ENCODE measurements at places on chromosomes 6 and 20.

- no peak for DNase-seq
These were observed 6.9 kb upstream of the PREP start for GRCh38 chr6:105409734-105410133.

- no peak for DNase-seq
These were observed 5.6 kb downstream of the BAG2 start for GRCh38 chr6:57177545-57178265.

GRCh38 chr6:132977413-132977812 lies 163.0 kb downstream of the RPS12 start:
- DNase-seq = no peak

- no peak for DNase-seq
These were observed 83.1 kb downstream of the VEGFA start for GRCh38 chr6:43853066-43853650.

- no peak for DNase-seq
These were observed 6.6 kb downstream of the TREML2 start for GRCh38 chr6:41194386-41194785.

DNA sequence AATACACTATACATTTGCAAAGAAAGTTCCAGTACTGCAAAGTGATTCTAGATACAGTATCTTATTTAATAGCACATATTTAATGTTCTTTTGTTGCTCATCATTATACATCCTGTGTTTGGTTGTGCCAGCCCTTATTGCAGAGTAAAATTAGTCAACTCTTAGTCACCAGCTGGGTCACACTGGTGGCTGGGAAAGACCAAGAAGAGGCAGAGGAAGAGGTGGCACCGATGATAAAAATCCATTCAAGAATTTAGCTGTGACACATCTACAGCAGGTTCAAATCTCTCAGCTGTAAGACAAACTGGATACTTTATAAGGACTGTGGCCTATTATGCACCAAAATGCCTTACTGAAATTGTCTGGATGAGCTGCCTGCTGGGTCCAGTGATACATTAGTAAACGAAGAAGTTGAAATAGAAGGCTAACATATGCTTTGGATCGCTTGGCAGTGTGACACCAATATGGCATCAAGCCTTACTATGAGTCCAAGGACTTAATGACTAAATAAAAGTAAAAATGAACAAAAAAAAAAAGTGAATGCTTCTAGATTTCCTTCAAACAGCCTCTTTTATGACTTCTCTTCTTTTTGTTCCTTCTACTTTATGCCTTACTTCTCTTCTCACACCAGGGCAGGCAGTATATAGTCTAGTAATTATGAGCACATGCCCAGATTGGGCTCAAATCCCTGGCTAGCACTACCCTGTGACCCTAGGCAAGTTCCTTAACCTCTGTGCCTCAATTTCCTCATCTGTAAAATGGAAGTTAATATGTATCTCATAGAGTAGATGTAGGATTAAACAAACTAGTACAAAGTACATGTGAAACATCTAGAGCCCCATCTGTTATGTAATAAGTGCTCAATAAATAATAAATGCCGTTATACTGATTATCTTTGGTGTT lies 29.4 kb upstream of the RNF8 start:
- peak; percentile 32 for DNase-seq

DNA sequence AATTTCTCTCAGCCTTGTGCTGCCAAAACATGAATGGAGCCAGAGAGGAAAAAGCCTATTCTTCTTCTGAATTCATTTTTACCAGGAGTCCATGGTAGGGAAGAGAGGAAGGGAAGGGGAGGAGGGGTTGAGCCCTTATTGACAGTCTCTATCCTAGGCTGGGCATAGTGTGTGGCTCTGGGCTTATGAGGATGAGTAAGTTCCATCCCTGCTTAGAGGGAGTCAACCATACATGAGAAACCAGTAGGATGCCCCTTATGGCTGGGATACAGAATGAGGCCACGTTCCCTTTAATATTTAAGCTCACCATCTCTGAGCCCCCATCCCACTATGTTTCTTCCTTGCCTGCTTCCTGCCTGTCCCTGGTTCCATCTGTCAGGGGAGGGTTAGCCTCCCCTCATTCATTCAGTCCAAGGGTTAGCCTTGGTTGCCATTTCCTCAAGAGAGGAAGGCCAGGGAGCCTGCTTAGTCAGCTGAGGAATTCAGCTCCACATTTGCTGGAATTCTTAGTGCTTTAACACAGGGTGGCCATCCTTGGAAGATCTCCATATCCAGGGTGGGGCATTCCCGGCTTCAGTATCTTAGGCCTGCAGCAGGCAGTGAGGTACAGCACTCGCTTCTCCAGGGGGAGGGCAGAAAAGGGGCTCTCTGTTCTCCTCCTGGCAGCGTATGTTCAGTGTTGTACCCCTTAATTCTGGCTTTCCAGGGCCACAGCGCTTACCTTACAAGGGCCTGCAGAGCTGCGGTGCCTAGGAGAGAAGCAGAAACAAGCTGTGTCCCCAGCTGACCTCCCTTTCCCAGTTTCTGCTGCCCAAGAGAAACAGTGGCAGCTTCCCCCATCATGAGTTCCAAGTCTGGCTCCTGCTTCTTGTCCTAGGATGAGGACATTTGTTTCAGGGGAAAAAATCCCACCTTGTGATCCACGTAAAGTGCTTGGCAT lies 12.5 kb downstream of the SIRT5 start:
- no peak for DNase-seq

DNA sequence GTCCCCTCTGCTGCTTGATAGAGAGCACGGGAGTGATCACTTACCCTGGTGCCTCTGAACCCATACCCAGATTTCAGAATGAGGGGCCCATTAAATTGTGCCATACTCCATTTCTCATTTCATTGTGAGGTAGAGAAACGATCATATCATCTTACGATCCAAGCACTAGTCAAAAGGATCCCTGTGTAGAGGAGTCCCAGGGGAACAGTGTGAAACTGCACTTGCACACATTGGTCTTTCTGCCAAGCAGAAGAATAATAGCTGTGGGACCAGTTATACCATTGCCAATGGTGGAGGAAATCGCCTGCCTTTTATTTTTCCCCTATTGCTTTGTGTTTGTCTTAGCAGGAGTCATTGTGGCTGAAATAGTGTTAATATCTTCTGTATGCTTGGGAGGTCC lies 161.9 kb downstream of the FARS2 start:
- no peak for DNase-seq

- DNase-seq = no peak
These were observed 184.1 kb downstream of the MBOAT1 start for GRCh38 chr6:20028143-20028542.

- DNase-seq = no peak
These were observed 70.4 kb upstream of the SIRPA start for GRCh38 chr20:1824834-1825233.

- no peak for DNase-seq
These were observed 401 bp downstream of the CYP39A1 start for GRCh38 chr6:46652232-46652602.

DNA sequence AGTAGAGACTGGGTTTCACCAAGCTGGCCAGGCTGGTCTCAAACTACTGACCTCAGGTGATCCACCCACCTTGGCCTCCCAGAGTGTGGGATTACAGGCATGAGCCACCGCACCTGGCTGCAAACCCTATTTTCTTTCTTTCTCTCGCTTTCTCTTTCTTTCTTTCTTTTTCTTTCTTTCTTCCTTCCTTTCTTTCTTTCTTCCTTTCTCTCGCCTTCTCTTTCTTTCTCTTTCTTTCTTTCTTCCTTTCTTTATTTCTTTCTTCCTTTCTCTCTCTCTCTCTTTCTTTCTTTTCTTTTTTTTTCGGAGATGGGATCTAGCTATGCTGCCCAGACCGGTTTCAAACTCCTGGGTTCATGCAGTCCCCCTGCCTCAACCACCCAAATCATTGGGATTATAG lies 47.0 kb upstream of the TGM3 start:
- DNase-seq = no peak

- DNase-seq = no peak
These were observed 1.2 kb downstream of the CST7 start for GRCh38 chr20:24950128-24950835.

GRCh38 chr6:144170044-144170443 lies 19.7 kb downstream of the STX11 start:
- no peak for DNase-seq

- DNase-seq = no peak
These were observed 361.4 kb upstream of the FLRT3 start for GRCh38 chr20:14698605-14699373.

GRCh38 chr20:57030611-57031600 lies 235.5 kb downstream of the BMP7 start:
- DNase-seq = no peak

- DNase-seq = no peak
These were observed 8.1 kb downstream of the PTPN1 start for GRCh38 chr20:50518270-50518721.

DNA sequence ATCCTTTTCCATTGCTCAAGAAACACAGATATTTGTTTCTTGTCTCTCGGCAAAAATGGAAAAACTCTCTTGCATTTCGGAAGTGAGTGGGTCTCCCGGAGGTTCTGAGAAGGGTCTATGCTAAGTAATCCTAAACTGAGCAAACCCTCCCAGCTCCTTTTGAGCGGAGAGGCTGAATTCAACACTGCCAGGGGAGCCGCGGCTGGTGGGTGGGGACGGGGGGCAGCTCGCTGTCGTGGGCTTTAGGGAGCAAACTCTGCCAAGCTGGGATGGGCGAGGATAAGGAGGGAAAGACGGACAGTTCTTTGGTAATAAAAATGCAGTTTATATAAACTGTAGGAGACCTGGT lies 211.4 kb downstream of the FOXC1 start:
- no peak for DNase-seq

GRCh38 chr6:45677381-45678284 lies 299.9 kb upstream of the SUPT3H start:
- DNase-seq = no peak

DNA sequence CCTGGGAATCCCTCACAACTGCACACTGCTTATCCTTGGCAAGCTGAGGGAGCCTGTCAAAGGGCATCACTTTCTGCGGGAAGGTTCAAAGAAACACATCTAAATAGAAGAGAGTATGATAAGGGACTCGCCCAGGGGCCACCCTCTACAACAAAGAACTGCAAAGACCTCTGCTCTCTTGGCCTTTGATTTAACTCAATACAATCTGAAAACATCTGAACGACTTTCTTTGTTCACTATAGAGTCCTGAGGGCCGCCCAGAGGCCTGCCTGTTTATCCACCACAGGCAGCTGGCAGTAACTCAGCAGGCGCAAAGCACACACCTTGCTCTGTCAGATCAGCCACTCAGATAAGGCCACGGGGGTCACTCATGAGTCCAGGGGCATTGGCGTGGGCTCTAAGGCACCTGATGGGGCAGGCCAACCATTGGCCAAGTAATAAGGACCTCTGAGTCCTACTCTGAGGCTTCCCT lies 139.3 kb downstream of the UNC5CL start:
- no peak for DNase-seq

- DNase-seq = no peak
These were observed 29.4 kb downstream of the PHIP start for GRCh38 chr6:79048611-79049010.

GRCh38 chr6:7526755-7527154 lies 14.7 kb upstream of the DSP start:
- no peak for DNase-seq

DNA sequence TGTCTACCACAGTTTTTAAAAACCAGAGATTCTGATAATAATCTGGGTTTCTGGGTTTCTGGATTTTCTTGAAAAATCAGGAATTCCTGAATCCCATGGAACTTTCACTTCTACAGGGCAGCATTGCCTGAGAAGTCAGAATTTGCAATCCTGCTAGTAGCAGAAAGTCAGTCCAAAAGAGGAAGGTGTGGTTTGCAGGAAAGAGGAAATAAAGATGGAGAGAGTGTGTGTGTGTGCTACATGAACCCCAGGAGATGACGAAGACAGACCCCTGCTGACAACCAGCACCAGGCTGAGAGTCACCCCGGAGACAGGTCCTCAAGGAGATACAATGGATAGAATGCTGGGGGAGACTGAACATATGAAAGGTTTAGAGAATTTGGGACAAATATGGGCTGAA lies 44.9 kb downstream of the PRND start:
- DNase-seq = peak; percentile 4

DNA sequence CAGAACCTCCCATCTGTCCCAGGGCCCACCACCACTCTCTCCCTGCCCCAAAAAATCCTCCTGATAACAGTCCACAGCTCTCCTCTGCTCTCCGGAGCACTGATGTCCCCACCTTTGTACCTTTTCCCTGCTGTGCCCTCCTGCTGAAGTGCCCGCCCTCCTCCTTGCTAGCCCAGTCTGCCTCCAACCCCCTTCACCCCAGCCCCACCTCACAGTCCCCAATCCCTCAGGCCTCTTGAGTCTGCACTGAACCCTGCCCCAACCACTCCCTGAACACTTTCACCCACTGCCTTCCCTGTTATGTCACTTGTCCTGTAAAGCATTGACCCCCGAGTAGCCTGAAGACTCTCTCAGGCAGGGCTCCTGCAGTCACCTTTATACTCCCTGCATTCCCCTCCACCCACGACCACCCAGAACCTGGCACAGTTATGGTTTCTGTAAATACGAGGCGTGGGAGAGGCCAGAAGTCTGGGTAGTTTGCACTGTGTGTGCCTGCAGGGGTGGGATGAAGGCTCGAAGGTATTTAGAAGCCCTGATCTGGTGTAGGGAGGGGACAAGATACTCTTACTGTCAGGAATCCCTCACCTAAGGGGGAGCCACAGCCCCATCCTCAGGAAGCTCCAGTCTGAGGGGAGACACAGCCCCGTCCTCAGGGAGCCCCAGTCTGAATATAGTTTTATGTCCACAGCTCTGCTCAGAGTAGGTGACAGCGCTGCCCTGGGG lies 5.4 kb downstream of the GLP1R start:
- no peak for DNase-seq

GRCh38 chr20:44724423-44725091 lies 9.4 kb downstream of the CCN5 start:
- DNase-seq = no peak

DNA sequence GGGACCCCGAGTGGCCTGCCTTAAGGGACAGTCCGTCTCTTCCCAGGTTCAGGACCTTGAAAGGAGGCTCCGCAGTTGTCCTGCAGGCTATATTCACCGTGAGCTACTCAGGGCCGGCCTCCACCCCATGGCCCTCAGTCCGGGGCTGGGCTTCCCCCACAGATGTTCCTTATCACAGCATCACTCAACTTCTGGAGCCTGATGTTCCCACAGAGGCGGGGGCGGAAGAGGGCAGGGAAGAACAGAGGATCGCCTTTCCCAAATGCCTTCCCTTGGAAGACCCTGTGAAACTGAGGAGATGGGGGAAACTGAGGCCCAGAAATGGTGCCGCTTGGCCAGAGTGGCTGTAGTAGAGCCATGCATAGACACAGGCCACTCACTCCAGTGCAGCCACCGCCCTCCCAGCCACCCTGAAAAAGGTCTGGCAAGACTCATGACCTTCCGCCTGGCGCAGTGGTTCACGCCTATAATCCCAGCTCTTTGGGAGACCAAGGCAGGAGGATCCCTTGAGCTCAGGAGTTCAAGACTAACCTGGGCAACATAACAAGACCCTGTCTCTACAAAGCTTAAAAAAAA lies 4.3 kb upstream of the COX4I2 start:
- no peak for DNase-seq

GRCh38 chr6:76495909-76496308 lies 423.4 kb upstream of the IMPG1 start:
- no peak for DNase-seq
